Posterior cingulate gyrus (tissue), 11 donors: ENCODE measurements at places on chromosomes 1 and 21.
A peak's percentile ranks its signal among the peaks of the same experiment; 100 is the strongest.

DNA sequence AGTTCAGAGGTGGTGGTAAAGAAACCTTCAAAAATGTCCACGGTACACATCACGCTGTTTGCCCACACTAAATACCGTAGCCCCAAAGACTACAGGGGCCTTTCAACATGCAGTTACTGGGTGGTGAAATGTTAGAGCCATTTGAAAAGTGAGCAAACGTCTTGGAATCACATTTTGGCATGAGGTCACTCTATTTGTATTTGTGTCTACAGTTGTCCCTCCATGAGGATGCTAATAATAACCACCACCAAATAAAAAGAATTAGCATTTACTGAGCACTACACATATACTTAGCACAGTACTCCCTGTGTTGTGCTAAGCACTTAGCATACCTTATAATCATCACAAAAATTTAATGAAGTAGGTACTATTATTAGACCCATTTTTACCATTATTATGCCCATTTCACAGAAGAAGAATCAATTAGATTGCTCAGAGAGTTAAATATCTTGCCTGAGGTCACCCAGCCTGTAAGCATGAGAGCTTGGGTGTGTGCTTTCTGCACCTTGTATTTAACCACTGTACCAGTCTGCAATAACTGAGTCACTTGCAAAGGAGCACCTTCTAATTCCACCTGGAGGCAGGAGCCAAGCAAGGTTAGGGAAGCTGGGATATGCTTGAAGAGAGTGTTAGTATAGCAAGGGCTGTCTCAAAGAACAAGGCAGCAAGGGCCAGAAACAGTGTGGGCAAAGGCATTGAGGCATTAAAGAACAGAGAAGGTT lies 57.4 kb downstream of the DNTTIP2 start:
- no peak for DNase-seq

- DNase-seq = no peak
These were observed 26.7 kb upstream of the RSPO1 start for GRCh38 chr1:37661401-37661800.

- DNase-seq = no peak
These were observed 134.5 kb downstream of the VAV3 start for GRCh38 chr1:107830526-107830925.

GRCh38 chr1:16254263-16254928 lies 17.4 kb upstream of the CPLANE2 start:
- no peak for DNase-seq

DNA sequence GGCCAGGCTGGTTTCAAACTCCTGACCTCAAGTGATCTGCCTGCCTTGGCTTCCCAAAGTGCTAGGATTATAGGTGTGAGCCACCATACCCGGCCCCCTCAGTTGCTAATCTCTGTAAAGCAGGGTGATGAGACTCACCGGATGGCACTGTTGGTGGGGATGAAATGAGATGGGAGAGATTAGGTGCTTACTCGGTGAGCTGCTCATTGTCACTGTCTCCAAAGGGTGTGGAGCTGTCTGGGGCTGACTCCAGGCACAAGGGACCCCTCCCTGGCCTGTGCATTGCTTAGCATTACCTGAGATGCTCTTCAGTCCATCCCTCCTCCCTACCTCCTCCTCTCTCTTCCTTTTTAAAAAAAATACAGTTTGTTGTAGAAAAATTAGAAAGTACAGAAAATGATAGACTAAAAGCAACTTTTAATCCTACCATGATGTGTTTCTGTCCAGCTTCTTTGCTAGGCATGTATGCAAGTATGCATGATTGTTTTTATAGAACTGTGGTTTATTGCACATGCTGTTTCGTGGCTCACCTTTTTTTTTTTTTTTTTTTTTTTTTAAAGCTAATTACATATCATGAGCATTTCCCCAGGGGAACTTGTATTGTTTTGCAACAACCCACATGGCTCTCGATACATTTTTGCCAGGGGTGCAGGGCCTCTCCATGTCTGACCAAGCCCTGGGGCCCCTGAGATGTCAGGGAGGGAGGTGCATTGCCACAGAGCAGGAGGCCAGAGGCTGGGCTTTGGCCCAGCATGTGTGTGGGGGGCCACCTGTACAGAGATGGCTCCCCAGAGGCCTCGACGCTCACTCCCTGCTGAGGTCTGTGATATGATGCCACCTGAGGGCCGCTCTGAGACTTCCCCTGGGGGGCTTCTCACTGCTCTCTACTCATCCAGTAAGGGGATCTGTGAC lies 55.4 kb downstream of the ARHGEF10L start:
- DNase-seq = no peak

DNA sequence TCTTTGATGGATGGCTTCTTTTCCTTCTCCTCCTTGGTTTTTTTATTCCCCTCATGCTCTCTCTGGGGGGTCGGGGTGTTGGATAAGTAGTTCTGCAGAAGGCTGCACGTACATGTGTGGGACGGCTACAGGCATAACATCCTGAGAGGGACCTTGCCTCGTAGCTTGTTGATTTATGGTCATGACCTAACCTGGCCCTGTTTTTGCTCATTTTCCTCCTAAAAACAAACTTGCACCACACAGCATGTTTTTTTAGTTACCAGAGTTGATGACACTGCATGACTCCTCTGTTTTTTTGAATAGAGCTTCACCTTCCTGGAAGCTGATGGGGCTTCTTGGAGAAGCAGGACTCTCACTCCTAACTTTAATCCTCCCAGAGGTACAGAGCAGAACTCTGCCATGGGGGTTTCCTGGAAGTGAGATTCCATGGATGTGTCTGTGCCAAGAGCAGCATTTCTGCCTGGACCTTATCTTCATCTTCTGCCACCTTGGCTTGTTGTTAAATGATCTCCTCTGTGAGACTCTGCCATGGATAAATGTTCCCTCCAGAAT lies 114.7 kb downstream of the PAPPA2 start:
- no peak for DNase-seq

DNA sequence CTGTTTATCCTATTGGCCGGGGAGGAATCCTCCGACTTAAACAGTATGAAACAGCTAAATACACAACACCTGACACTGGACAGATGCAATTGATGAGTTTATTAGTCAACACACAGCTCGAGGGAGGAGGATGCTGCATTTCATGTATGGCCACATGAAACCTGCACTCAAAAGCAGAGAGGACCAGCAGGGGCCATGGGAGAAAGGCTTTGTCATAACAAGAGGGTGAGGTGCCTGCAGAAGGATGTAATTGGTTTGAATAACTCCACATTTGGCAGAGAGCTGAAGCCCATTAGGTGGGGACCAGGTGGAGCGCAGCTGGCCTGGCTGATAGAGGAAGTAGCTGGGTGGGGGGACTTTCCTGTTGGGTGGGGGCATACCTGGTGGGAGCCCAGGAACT lies 599.1 kb downstream of the PTPRU start:
- DNase-seq = no peak

- DNase-seq = peak; percentile 79
These were observed 14.4 kb downstream of the SMYD3 start for GRCh38 chr1:246492611-246493245.

- DNase-seq = no peak
These were observed 58.8 kb upstream of the PRDX6 start for GRCh38 chr1:173418107-173418985.

DNA sequence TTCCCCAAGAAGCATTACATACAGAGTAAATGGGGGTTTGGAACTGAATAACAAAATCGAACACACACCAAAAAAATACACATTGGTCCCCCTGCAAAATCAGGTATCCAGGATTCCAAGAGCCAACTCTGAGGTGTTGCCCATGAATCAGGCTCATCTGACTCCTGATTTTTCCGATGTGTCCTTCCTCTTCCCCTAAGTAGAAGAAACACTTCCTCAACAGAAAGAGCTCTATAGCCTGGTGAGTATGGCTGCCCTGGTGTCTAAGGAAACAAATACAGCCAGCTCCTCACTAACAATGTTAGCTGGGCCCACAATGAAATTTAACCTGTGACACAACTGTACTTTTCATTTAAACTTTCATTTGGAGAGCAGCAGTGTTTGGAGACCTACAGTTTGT lies 33.6 kb downstream of the ERI3 start:
- no peak for DNase-seq

GRCh38 chr1:109834951-109835350 lies 71.2 kb upstream of the EPS8L3 start:
- DNase-seq = no peak

DNA sequence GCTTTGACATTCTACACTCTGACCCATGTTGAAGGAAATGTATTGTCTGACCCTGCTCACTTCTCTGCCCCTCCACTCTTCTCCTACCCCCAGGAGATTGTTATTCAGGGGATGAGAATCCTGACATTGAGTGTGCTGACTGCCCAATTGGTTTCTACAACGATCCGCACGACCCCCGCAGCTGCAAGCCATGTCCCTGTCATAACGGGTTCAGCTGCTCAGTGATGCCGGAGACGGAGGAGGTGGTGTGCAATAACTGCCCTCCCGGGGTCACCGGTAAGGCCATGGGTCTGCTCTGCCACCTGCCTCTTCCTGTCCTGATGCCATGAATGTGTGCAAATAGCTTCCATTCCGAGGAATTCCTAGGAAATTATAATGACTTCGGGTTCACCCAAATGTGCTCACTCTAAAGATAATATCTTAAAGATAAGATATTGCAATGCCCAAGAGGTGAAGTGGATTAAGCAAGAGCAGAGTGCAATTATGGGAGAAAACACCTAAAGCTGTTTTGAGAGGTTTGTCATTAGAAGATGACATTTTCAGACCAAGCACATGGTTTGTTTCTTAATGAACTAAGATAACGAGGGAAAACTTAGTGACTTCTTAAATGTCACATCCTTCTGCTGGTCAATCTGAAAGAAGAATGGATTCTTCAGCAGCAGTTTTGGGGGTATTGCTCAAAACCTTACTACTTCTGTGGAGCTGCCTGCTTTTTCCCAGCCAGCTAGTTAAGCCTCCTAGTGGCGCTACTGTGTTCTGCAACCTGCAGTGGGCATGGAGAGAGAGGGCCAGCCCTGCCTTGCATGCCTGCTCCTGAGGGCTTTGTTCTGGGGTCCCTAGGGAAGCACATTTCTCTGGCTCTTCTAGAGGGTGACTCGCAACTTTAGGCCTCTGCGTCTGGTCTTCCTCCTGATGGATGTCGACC lies 41.6 kb downstream of the LAMC2 start:
- no peak for DNase-seq

- DNase-seq = no peak
These were observed 118.5 kb downstream of the HLX start for GRCh38 chr1:220997791-220998190.

DNA sequence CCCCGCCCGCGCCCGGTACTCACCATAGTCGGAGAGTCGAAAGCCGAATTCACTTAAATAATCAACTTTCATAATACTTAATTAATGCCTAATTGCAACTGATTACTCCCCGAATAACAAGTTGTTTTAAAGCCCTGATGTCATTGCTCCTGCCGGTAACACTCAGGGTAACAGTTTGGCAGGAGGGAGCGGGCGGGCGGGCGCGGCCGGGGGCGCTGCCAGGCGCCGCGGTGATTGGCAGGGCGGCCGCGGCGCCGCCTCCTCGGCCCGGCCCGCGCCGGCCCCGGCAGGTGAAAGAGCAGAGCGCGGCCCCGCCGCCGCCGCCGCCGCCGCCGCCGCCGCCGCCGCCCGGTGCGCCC lies 102.2 kb downstream of the CASZ1 start:
- DNase-seq = no peak

- DNase-seq = no peak
These were observed 758 bp downstream of the RAD54L start for GRCh38 chr1:46248122-46248920.

DNA sequence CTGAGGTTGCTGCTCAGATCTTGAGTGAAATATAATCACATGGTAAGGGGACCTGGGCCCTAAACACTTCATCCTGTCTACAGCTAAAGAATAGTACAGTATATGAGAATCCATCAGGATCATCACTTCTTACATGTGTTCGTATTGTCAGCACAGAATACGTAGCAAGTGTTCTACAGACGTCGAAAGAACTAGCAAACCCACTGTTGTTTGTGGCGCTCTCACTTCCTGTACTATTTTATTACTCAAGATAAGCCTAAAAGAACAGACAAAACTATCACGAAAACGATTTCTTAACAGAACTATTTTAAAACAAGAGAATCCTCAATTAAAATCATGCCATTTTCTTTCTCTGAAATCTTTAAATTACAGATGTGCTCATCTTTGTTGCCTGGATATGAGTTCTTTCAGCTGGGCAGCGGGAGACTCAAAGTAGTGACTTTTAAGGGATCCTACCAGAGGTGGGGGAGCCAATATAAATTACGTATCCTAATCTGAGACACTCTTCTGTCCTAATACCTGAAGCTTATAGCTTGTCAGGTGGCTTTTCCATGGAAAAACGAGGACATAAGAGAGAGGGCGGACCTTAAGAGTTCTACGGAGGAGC lies 724 bp downstream of the ST7L start:
- DNase-seq = no peak

DNA sequence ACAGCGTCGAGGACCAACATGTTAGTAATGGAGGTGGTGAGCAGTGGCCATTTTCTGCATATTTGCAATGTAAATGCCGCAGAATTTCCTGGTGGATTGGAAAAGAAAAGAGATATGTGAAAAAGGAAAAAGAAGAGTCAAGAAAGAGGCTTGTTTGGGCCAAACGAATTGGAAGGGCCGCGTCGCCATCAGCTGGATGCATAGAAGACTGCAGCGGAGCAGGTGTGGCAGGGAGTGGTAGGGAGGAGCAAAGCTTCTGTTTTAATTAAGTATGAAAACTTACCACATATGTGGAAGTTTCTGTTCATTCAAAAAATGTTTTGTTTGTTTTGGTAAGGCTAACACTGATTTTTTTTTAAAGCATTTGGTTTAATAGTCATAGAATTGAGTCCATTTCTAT lies 690.7 kb downstream of the NCAM2 start:
- DNase-seq = no peak

GRCh38 chr1:54575605-54576290 lies 27.7 kb downstream of the ACOT11 start:
- DNase-seq = no peak

- no peak for DNase-seq
These were observed 236.2 kb downstream of the NFIA start for GRCh38 chr1:61318319-61319125.

GRCh38 chr1:216742625-216743024 lies 19.4 kb upstream of the ESRRG start:
- DNase-seq = no peak

DNA sequence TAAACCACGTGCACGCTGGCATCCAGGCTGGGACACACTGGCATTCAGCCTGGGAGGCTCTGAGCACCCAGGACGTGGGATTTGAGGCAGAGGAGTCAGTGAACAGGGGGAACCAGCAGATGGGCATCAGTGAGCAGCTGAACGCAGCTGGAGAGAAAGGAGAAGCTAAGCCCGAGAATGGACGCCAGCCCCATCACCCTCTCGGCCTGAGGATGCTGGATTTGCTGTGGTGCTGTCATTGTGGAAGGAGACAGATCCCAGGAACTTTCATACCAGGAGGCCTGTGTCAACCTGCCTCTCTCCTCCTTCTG lies 132.8 kb downstream of the PGBD5 start:
- no peak for DNase-seq

GRCh38 chr21:32768530-32768929 lies 3.0 kb downstream of the PAXBP1 start:
- no peak for DNase-seq
